ENCODE measurements at places on chromosomes 11 and 22.

DNA sequence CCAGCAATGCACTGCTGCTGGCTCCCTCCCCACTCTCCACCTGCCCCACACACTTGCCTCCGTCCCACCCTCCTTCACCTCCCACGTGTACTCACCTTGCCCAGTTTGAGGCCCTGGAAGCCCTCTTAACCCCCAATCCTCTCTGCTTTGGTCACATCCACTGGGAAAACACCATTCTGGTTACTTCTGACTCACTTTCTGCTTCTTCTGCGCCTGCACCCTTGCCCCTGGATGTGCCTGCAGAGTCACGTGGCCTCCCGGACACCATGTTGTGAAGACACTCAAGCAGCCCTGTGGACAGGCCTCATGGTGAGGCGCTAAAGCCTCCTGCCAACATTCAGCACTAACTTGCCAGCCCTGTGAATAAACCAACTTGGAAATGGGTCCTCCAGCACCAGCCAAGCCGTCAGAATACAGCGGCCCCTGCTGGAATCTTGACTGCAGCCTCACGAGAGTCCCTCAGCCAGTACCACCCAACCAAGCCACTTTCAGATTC lies 2.6 kb upstream of the NAALADL1 start:
- DNase-seq = no peak

DNA sequence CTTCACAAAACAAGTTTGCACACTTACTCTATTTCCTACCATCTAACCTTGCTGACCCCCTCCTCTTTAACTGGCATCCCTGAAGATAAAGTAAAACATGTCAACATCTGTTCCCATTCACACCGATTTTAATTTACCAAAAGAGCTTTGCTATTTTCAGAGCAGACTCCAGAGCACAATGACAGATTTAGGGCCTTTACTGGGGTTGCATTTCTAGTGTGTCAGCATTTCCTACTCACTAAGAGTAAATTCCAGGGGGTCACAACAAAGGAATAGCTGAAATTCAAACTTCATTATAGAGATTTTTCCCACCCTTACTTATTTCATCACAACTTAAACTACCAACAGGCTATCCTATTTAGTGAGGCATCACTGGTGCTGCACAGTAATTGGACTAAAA lies 60.8 kb downstream of the SOX6 start:
- no peak for DNase-seq

DNA sequence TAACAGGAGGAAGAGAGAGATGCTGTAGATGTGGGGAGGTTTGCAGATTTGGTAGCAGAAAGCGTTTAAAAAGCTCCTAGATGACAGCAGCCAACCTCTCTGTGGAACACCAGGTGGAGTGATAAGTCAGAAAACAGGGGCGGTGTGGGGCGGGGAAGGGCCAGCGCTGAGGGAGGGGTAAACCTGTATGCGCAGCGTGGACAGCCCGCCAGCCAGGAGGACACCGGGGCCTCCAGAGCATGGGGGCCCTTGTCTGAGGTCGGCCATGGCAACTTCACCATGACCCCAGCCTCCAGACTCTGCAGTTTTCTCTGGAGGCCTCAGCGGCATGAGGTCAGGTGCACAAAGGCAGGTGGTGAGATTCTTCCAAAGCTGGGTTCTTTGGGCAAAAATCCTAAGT lies 423.7 kb downstream of the BRD1 start:
- no peak for DNase-seq

GRCh38 chr22:44395118-44396005 lies 82.6 kb upstream of the SHISAL1 start:
- no peak for DNase-seq

GRCh38 chr11:35112056-35112845 lies 26.7 kb upstream of the CD44 start:
- no peak for DNase-seq
